ENCODE measurements at places on chromosomes 5 and 9.

DNA sequence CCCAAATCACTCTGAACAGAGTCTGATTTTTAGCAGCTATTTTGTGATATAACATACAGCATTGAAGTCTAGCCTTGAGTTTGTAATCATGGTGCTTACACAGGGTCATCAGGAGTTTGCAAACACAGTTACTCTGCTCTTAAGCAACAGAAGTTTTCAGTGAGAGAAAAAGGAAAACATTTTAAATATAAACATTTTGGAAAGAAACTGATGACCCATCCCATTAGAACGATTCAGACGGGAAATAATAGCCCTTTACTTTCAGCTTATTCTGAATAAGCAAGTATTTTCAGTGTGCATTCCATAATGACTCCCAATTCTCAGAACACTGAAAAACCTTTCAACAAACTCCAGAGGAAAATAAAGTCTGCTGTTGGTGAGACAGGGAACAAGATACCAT, 46.7 kb upstream of the TMC1 start:
- no peak for DNase-seq

GRCh38 chr5:133383580-133383939, 228.8 kb downstream of the FSTL4 start:
- no peak for DNase-seq

DNA sequence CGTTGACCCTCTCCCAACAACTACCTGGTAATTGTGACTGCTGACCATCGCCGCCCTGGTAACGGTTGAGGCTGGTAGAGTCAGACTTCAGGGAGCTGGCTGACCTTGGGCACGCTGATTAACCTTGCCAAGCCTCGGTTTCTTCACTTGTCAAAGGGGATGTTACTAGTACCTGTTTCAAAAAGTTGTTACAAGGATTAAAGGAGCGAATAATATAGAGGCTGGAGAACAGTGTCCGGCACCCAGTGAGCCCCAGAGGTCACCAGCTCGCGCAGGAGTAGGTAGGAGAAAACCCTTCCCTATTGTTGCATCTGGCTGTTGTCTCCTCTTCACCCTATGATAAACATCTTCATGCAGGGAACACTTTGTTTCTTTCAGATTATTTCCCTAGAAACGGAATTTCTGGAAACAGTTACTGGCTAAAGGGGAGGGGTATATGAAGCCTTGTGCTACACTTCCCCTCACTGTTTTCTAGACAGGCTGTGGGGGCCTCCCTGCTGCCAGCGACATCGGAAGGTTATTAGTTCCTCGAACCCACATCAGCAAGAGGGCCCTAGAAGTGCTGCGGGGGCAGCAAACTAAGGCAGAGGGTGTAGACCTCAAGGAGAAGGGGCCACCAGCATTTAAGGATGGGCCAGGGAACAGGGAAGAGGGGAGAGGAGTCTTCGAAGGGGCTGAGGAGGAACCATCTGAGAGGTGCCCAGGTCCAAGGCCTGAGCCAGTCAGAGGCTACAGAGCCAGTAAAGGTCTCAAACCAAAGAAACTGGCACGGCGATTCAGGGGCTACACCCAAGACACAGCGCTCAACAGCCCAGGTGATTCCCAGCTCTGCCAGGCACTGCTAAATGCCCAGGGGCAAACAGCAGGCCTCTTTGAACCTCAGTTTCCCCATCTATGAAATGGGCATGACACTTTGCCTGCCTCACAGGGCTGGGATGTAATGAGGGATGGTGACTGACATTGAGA, 37.6 kb downstream of the HRH2 start:
- no peak for DNase-seq

GRCh38 chr9:1966725-1967366, 48.3 kb upstream of the SMARCA2 start:
- DNase-seq = no peak

DNA sequence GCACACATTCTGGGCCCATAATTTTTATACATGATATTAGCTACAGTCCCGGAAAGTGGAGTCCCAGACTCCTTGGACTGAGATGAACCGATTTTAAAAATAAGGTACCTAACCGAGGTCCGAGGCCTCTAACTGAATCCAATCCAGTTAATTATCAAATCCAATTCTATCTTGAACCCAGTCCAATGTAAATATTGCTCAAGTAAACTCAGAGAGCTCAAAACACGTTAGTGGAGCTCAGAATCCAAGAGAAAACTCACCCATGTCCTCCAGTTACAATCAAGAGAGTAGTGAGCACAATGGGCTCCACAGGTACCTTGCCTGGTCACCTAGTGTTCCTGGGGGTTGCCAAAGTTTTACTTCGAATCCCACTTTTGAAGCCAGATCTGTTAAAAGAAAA, 37.9 kb upstream of the DIRAS2 start:
- no peak for DNase-seq

GRCh38 chr9:133942206-133942975, 49.7 kb downstream of the VAV2 start:
- no peak for DNase-seq

DNA sequence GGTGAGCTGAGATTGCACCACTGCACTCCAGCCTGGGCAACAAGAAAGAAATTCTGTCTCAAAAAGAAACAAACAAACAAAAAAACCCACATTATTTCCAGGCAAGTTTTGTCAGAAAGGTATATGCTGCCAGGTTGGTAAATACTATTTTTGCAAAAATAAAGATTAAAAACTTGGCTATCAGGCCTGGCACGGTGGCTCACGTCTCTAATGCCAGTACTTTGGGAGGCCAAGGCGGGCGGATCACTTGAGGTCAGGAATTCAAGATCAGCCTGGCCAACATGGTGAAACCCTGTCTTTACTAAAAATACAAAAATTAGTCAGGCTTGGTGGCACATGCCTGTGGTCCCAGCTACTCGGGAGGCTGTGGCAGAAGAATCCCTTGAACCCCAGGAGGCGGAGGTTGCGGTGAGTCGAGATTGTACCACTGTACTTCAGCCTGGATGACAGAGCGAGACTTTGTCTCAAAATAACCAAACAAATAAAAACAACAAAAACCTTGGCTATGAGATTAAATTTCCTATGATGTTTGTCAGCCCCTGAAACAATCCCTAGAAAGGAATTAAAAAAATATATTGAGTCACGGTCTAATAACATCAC, 22.7 kb downstream of the AGXT2 start:
- no peak for DNase-seq

DNA sequence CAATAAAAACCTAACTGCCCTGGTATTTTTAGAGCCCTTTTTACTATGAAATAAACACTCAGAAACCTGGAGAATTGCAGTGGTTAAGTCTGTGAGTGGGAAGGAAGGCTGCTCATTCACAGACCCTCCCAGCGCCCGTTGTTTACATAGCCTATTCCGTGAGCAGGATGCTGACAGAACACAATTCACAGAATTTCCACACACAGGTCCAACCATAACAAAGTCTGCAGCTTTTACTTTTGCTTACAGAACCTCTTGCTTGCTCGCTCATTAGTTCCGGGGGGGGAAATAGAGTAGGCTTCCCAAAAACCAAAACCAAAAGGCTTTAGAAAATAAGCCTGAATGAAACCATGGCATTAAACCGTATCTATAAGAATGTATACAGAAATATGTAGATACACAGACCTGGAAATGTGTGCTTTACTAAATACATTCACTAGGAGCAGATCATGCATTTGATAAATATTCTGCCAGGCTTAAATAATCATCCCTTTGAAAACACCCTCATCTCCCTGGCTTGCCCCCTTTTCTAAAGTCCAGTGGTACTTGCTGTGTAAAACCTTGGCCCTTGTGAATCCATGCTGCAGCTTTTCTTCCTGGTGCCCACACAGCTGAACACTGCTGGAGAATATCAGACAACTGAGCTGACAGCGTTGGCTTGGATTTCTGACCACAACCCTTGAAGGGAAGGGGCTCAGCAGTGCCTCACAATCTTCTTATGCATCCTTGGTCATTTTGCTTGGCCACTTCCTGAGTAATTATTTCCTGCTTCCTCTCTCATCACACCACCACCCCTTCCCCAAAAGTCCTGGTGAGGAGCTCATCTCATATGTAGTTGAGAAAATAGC, 128.0 kb downstream of the FANCC start:
- no peak for DNase-seq

GRCh38 chr5:158852622-158853021, 247.1 kb downstream of the EBF1 start:
- no peak for DNase-seq

DNA sequence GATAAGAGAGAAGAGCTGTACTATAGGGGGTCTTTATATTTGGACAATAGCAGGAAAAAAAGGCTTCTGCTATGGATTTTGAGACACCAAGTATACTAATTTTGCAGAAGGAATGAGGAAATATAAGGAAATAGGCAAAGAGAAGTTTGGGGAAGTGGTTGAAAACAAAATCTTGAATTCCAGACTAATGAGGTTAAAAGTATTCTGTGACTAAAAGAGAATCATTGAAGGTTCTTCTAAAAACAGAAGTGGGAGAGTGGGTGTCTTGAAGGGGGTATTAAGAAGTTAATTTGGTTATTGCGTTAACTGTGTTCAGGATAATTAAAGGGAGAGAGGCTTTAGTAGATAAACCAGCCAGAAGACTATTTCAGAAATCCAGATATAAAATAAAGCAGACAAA, 148.7 kb downstream of the RFK start:
- DNase-seq = no peak

- DNase-seq = no peak
Observed at GRCh38 chr5:116451905-116452450, 122.6 kb downstream of the SEMA6A start.

DNA sequence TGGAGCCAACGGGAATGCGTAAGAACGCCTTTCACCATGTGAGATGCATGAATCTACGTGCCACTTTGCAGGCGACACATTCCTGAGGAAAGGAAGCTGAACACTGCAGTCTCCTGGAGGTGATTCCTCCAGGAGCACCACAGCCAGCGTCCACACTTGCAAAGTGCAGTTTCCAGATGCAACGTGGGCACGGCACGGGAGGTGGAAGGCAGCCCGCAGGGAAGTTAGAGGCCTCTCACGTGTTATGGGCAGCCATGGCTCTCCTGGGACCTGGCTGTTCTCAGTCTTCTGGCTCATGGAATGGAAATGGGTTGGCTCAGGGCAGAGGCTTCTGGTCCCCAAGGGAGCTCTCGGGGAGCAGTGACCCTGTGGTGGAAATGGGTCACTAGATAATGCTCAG, 381.0 kb upstream of the IRX4 start:
- DNase-seq = no peak

GRCh38 chr5:133238426-133239205, 186.8 kb downstream of the HSPA4 start:
- no peak for DNase-seq

DNA sequence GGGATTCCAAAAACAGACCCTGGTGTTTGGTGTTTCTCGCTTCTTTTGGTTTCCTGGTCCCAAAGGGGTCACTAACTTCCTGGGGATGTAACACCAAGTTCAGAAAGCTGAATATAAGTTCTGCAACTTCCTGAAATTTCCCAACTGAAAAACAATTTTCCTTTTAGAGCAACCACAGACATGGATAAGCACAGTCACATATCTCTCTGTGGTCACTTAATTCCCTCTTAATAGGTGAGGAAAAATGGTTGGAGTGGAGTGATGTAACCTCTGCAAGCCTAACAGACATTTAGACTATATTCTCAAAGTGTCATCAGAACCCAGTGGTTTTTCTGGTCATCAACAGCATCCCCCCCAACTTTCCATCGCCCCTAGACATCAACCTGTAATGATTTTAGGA, 135.3 kb downstream of the PRELID2 start:
- no peak for DNase-seq

Data from stimulated activated naive CD8-positive, alpha-beta T cell treated with anti-CD3 and anti-CD28 coated beads, Interleukin-15, amount 100 ng/mL, for 72 hours (primary cell).